Stimulated activated CD8-positive, alpha-beta memory T cell treated with anti-CD3 and anti-CD28 coated beads, Interleukin-4, amount 100 ng/mL, for 24 hours (primary cell): ENCODE measurements at places on chromosomes 3 and 15.

- DNase-seq, result no peak
These were observed 61.8 kb upstream of the SEC61A1 start for GRCh38 chr3:127990461-127990860.

- no peak for DNase-seq
These were observed 8.0 kb upstream of the OXTR start for GRCh38 chr3:8777201-8777977.

- DNase-seq, result no peak
These were observed 26.6 kb downstream of the SLC24A5 start for GRCh38 chr15:48147358-48147757.

DNA sequence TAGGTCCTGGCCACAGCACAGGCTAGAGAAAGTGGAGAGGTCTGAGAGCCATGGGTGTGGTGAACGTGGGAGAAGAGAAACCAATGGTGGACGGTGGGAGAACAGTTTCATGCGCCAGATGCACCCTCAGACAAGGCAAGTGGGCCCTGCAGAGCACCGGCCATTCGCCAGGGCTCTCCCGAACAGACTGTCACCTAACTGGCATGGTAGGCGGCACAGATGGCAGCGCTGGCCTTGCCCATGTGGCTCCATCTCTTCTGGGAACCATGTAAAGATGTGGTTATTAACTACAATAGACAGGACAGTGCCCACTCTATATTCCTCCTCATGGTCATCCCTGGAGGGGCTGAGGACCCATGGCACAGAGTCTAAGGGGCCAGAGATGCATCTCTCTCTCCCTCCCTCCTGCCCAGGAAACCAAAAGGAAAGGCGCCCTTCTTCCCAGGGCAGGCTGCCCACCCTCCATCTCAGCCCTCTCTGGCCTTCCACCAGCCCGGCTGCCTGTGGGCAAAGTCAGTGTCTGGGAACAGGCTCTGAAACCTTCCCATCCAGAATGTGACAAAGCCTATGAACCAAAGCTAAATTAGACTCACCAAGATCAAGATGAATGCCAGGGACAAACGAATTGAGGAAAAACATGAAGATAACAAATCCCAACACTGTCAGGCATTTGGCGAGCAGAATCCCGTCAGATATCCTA lies 147.8 kb downstream of the OCA2 start:
- no peak for DNase-seq

DNA sequence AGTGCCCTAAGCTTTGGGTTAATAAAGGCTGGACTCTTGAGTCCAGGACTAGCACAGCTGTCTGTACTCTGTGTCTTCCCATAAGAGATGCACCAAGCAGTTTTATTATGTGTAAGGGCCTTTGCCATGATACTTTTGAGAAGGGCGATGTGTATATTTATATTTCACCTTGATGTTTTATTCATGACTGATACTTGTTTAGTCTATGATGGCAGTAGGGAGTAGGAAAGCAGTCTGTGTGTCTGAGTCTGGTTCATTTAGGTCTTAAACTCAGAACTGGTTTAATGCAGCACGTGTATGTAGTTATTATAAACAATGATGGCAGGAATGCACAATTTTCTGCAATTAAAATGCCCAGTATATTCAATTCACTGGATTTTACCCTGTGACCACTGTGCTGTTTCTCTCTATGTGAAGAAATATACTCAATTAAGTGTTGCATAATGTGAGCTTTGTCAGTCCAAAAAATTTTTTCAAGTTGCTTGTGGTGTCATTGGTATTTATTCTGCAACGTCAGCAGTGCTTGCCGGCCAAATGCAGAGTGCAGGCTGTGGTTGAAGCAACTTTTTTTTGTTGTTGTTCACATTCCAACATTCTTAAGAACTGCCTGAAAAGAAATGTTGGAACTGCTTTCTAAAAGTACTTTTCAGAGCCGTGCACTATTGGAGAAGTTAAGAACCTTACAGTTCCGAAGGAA lies 423.7 kb upstream of the SEMA6D start:
- no peak for DNase-seq

GRCh38 chr15:62068071-62068809 lies 1.5 kb downstream of the C2CD4A start:
- peak; percentile 1 for DNase-seq

DNA sequence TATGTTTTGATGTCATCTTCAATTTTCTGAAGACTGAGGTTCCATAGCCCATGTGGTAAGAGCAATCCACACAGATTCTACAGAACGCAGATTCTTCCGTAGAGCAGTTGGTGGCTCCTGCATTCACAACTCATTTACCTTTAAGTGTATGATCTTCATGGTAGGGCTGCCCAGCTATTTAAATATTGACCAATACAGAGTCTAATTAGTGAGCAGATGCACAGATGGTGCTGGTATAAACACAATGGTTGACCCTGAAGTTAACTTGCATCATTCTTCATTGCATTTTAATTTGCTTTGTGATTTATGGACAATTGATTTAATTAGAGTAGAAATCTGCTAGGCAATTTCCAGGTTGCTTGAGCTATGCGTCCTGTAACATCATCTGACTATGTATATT lies 269.2 kb downstream of the SQOR start:
- no peak for DNase-seq

GRCh38 chr3:106288781-106289180 lies 420.0 kb upstream of the CBLB start:
- no peak for DNase-seq

GRCh38 chr15:76987896-76988860 lies 6.7 kb upstream of the PSTPIP1 start:
- DNase-seq, result no peak

DNA sequence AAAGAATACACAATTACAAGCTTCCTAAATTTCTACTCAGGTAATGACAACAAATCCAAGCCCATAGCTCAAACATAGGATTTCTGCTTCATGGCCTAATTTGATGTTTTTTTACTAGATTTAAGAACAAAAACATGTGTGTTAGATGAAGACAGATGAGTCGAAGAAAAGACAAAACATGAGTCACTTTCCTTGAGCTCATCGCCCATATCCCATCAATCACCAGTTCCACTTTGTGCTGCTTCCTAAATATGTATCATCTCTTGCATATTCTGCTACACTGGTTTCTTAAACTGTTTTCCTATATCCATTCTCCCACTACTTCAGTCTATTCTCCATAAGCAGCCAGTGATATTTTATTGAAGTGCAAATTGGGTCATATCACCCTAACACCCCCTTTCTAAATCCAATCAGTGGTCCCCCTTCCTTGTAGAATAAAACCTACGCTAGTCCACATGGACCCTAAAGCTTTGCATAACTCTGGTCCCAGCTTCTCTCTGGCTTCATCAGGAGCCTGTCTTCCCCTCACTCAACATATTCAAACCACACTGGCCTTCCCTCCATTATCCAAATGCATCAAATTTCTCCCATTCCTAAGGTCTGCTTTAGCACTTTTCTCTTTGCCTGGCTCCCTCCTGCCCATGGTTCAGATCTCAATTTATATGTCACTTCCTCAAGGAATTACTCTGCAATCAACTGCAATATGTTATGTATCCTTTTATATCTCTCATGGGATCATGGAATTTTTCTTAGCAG lies 1033.9 kb downstream of the FHIT start:
- no peak for DNase-seq

GRCh38 chr3:178443634-178444033 lies 92.6 kb upstream of the KCNMB2 start:
- no peak for DNase-seq

- no peak for DNase-seq
These were observed 161.5 kb upstream of the TPM1 start for GRCh38 chr15:62881056-62881455.

- no peak for DNase-seq
These were observed 12.9 kb downstream of the B3GNT5 start for GRCh38 chr3:183265834-183266417.

DNA sequence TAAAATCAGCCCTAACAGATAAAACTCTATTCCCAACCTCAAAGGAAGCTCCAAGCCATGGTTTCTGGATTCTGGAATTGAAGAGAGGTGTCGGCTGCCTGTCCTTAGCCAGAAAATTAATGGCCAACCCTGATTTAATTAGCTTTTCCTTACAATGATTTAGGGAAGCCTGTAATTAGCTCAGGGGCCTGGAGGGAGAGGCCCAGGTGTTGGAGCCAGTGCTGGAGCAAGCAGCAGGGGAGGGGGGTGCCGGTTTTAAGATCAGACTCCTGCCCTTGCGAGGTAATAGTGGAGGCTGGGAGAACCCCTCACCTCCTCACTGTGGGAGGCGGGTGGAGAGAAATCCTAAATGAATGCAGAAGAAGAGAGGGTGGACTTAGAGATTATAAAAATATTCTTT lies 14.7 kb upstream of the ATP2B2 start:
- no peak for DNase-seq

DNA sequence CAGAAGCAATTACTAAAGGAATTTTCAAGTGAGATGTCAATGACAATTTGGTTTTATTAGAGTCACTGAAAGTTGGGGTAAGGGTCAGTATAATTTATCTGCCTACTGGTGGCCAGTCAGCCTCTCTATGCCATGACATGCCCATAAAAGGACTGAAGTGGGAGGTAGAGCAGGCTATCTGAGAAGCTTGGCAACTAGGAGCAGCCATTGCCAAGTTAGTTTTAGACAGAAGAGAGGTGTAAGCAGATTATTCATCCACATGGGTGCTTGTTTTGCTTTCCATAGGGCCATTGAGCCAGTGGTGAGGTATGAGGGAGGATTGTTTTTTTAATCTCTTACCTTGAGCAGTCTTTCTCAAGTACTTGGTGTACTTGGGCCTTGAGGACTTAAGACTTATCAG lies 8.1 kb upstream of the RBP1 start:
- no peak for DNase-seq

DNA sequence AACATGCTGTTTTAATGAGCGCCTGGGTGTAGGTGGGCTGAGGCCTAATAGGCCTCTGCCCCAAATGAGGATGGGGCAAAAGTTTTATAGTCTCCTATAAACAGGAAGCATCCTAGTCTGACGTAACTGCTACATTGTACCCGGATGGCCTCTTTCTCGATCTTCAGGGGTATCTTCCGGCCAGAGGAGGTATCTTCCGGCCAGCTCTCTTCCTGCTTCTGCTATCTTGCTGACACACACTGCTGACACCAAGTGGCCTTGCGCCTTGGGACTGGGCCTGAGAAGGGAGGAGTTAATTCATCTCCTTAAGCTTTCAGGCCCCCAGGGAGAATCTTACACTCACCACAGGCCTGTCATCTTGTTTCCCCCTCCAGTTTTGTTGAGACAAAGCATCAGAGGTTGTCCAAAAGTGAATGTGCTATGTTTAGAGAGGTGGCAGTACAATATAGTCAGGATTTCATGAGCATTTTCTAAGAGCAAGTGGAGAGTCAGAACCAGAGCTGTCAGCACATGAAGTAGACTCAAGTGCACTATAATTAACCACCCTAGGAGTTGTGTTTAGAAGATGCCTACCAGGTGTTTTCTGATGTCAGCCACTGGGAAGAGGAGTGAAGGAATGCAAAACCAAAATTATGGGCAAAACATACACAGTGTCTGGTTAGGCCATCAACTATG lies 15.6 kb upstream of the IGSF10 start:
- no peak for DNase-seq

DNA sequence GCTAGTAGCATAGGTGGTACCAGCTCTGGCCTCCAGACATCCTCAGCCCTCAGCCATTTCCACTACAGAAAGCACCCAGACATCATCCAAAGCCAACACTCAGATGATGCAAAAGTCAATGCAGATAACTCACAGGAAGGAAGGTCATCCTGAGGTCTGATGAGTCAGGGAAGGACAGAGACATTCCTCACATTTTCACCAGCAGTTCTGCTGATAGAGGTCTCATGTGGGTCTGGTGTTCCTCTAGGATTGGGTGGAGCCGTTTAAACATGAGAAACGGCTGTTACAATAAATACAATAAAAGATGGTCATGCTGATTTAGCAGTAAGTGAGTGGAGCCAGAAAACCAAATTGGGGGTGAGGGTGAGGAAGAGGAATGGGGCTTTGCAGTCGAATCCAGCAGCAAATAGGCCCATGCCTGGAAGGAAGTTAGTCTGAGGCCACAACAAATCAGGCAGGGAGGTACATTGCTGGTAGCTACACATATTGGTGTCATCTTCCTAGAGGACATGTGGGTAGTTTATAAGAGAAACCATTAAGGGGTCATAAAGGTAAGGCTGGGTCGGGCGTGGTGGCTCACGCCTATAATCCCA lies 33.3 kb upstream of the FLNB start:
- DNase-seq, result no peak

GRCh38 chr3:13173186-13173585 lies 100.0 kb upstream of the IQSEC1 start:
- DNase-seq, result no peak

DNA sequence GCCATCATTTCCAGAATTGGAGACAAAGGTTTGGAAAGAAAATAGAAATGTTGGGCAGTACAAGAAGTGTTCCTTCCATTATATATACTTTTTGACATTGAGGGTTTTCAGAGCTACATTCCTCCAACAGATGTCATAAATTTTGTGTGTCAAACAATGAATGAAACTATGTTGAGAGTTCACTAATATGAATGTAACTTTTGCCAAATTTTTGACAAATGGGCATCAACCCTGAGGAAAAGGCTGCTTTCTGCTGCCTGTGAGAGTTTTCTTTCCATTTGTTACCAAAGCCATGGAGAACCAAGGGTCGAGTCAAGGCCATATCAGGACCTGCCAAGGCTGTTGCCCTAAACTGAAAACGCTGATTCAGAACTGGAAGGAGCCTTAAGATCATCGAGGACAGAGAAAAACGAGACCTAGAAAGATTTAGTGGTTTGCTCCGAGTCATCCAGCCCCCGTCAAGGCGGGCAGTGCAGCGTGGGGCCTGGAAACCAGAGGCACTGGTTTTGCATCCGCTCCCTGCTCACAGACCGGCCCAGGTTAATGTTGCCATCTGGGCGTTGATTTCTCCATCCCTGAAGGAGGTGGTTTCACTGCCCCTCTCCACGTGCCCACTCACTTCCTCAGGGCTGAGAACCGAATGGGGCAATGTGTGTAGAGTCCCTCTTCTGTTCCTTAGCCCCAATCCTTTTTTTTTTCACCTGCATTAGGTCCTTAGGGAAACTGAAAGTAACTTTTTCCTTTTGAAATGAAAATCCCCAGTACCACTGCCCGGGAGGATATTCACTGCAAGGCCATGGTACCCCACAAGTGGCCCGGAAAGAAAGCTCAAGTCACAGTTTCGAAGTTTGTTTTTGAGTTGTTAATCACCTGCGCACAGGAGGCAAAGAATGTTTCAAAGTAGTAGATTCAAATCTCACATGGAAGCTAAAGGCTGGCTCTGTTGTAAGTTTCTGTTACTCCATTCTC lies 32.8 kb downstream of the TPM1 start:
- no peak for DNase-seq

- DNase-seq, result no peak
These were observed 566.9 kb upstream of the CCDC54 start for GRCh38 chr3:106810300-106810875.

DNA sequence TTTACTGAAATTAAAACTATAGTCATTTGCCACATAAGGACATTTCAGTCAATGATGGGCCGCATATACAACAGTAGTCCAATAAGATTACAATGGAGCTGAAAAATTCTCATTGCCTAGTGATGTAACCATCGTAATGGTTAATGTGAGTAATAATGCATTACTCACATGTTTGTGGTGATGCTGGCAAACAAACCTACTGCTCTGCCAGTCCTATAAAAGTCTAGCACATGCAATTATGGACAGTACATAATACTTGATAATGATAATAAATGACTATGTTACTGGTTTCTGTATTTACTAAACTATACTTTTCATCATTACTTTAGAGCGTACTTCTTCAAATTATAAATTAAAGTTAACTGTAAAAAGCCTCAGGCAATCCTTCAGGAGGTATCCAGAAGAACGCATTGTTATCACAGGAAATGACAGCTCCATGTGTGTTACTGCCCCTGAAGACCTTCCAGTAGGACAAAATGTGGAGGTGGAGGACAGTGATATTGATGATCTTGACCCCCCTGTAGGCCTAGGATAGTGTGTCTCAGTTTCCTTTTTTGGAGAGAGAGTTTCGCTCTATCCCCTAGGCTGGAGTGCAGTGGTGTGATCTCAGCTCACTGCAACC lies 102.7 kb downstream of the ATP1B3 start:
- DNase-seq, result no peak
